ENCODE measurements at places on chromosomes 12 and 14.

DNA sequence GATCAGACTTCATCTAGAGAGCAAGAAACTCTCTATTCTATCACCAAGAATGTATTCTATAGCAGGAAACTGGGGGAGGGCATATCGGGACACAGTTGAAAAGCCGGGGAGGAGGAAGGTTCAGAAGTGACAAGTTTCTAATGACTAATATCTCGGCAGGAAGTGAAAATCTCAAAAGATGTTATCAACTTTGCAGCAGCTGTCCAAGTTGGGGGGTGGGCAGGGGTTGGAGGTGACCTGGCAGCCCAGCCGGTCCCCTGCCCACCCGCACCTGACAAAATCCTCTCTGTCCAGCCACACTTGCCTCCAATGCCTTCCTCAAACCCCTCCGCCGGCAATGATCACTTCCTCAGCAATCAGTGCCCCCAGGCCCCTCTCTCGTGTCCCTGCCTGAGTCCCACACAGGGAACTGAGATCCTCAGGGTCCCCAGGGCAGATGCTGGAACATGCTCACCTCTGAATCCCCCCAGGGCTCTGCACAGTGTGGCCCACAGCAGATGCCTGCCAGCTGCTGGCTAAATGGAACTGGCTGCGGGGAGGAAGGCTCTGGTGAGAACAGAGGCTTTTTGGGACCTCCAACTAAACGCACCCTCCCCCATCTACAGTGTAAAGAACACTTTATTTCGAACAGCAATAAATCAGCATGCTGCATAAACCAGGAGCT is 43.9 kb downstream of the CCDC88C start:
- DNase-seq = peak; percentile 51

DNA sequence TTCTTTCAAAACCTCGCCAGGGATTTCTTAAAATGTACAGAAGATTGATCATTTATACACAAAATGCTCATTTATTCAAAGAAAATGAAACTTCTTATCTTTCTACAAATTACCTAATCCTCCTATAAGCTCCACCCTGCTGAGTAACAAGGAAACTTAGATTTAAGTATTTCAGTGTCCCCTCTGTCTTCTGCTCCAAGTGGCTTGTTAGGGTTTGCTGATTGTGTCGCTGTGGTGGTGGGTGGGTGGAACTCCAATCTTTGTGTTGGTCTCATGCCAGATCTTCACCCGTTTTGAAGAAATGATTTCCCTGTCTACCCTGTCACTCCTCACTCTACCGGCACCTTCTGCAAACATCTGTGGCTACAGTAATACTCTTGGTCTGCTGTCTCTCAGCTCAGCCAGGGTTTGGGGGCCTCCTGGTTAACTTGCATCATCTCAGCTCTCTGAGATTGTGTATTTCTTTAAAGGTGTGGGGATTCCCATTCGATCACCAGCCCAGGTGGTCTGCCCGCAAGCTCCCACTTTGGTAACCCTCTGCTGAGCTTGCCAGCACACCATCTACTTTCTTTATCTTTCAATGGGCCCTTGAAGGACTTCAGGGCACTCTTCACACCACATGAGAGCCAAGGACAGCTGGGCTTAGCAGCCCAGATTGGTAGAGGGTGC is 73.8 kb downstream of the DRAM1 start:
- no peak for DNase-seq

GRCh38 chr14:96958057-96958456 is 160.9 kb downstream of the VRK1 start:
- no peak for DNase-seq

DNA sequence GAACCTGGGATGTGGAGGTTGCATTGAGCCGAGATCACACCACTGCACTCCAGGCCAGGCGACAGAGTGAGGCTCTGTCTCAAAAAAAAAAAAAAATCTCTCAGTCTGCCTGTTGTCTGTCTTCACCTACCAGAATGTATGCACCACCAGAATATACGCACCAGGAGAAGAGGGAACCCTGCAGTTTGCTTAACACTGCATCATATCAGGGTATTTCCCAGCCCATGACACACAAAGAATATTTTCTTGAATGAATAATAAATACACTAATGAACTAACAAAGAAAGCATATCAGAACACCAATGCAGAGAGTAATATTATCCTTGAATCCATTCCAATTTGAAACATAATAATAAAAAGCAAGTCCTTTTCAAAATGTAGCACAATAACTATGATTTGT is 44.2 kb upstream of the FOXN3 start:
- no peak for DNase-seq

GRCh38 chr14:66038618-66039017 is 447.6 kb upstream of the CCDC196 start:
- DNase-seq = no peak

All from stimulated activated CD4-positive, alpha-beta T cell treated with anti-CD3 and anti-CD28 coated beads, Interleukin-12 subunit alpha, Interleukin-12 subunit beta, amount 100 ng/mL, for 4 hours (primary cell).